ENCODE measurements at places on chromosomes 2 and 18.
A peak's percentile ranks its signal among the peaks of the same experiment; 100 is the strongest.

DNA sequence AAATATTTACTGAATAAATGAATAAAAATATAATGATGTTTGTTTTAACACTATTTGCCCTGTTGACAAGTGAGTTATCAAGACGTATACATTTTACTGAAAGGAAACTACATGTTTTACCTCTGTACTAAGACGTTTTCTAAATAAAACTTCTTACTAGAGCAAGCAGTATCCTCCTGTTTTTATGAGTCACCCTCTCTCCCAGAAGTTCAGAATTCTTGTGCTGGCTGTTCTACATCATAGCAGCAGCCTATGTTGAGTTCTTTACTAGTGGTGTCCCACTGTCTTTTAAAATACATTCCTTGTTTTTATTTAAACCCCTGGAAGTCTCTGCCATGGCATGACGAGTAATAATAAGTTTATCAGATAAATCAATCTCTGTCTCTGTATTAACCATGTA is 297.4 kb downstream of the CALCRL start:
- DNase-seq = no peak

- no peak for DNase-seq
Measured at GRCh38 chr2:14324308-14324707, 308.2 kb upstream of the LRATD1 start.

GRCh38 chr2:148273158-148273691 is 252.3 kb downstream of the MBD5 start:
- no peak for DNase-seq

GRCh38 chr18:74508366-74508765 is 12.2 kb downstream of the CNDP2 start:
- no peak for DNase-seq

DNA sequence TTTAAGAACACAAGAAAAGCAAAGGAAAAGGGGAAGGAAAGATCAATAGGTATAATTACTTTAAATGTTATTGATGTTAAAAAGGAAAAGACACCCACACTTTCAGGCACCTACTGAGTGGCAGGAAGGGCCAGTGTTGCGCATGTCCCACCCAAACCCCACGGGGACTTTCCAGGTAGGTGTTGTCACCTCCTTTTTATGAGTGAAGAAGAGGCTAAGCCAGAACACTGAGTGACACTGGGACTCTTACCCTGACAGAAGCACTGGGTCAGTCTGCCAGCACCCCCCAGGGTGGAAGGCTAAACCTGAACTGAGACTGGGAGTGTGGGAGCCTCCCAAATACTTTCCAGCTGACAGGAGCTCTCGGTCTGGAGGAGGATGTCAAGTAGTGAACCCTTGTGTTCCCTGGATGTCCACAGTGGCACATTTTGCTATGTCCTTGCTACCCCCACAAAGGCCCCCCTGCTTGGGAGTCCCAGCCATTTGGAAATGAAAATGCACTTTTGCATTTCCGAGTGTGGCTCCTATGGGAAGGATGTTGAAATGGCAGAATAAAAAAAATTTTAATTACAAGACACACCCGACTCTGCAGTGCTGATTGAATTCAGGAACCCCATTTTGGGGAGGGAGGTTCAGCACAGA is 90.9 kb upstream of the SMAD2 start:
- DNase-seq = no peak

DNA sequence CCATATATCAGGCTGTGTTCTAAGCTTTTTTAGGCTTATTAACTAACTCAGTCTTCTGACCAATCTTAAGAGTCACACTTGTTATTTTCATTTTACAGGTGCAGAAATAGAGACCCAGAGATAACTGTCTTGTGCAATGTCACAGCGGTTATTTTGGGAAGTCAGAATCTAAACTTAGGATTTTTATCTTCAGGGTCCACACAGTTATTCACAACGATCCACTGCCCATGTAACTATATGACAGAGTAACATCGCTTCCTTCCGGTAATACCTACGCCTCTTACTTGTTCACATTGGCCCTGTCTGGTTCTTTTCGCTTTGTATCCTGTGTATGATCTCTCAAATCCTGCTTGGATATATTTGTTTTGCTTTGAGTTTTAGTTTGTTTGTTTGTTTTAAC is 631.7 kb downstream of the LRP1B start:
- DNase-seq = no peak

GRCh38 chr2:175111200-175111657 is 56.8 kb downstream of the ATF2 start:
- peak; percentile 10 for DNase-seq

GRCh38 chr2:13046557-13047165 is 329.9 kb downstream of the TRIB2 start:
- no peak for DNase-seq

GRCh38 chr18:49476664-49477411 is 10.2 kb downstream of the C18orf32 start:
- DNase-seq = no peak

- no peak for DNase-seq
Measured at GRCh38 chr2:11043245-11043644, 112.0 kb upstream of the SLC66A3 start.

DNA sequence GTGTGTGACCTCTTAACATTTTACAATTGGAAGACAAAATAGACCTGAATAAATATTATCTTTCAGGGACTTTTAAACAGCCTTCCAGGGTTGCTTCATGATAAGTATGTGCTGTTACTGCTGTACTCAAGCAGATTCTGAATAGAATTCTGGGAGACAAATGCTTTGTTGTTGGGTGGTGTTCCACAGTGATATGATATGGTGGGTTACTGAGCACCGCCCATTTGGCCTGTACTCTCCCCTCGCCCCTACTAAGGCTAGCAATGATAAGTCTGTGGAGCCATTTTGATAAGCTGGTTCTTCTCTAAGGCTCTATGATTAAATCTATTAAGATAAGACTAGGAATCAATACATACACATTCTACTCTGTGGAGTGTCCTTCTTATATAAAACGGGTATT is 89.8 kb upstream of the ITGA4 start:
- no peak for DNase-seq

- no peak for DNase-seq
Measured at GRCh38 chr18:36564841-36565240, 264.0 kb downstream of the TPGS2 start.

DNA sequence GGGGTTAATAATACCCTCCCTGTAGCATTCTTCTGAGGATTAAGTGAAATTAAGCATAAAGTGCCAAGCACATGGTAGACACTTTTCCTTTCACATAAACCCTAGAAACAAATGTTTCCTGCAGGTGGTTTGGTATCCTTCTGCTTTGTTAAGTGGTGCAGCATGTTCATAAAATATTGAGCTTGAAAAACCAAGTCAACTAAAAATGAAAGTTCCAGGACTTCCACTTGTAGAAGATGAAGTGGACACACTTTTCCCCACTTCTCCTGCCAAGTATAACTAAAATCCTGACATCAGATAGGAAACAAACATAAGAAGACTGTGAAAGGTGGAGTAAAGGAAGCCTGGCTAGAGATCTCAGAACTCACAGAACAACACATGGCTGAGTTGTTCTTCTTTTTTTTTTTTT is 90.5 kb downstream of the COLEC12 start:
- no peak for DNase-seq

- no peak for DNase-seq
Measured at GRCh38 chr2:30253873-30254684, 22.7 kb downstream of the LBH start.

DNA sequence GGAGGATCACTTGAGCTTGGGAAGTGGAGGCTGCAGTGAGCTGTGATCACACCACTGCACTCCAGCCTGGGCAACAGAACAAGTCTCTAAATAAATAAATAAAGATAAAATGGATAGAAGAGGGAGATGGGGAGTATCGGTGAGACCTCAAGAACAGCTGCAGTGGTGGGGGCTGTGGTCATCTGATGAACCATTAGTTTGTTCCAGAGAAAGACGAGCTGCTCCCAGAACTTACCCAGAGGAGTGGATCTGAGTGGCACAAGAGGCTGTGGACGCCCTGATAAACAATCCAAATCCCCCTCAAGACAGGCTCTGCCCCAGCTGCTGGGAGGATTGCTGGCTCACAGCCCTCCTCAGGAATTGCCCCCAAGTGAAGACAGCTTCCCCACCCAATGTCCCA is 26.7 kb downstream of the TMEM127 start:
- no peak for DNase-seq

GRCh38 chr2:222320436-222321395 is 21.9 kb upstream of the PAX3 start:
- DNase-seq = peak; percentile 56

DNA sequence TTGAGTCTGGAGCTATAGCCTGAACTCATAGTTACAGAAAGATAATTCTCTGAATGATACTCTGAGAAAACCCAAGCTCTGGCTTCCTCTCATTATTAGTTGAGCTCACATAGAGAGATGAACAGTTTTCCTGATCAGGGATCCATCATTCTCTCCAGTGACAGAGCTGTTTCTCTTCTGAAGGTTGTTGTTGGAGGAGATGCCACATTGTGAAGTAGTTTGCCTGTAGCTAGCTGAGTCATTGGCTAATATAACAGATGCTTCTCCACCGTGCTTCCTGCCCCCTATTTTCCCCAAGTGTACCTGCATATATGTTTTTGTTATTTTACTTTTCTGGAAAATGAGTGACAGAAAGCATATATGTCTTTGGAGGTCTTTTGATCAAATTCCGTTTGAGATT is 64.6 kb downstream of the OSBPL6 start:
- DNase-seq = no peak

- no peak for DNase-seq
Measured at GRCh38 chr2:32262105-32262504, 2.6 kb downstream of the NLRC4 start.

DNA sequence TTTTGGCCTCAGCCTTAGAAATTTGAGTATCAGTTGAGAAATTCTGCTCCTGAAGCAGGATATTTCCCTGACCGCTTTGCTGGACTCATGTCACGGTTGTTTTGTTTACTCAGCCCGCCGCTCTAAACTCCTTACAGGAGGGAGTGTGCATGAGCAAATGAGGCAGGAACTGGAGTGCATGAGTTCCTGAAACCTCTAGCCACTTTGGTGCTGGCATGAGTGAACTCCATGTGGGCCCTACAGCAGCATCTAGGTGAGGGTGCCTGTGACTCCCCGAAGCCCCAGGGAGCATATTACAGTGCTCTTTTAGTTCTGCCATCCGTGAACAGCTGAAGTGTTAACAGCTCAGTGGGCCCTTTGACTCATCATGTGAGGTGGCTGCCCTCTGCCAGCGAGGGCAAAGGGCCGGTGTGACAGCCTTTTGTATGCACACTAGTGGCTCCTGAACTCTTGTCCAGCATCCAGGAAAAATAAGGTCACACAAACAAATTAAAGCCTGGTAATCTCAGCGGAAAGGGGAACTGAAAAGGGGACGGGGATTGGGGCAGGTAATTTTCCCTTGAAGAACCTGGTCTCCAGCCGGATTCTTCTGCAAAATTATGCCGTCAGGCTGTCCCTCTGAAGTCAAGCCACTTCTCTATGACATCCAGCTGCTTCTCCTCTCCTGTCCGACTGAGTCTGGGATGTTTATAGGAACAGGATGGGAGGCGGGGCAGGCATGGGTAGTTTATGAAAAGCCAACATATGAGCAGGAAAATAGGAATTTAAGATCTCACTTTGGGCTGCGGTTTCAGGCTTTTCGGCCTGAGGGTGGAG is 1668.7 kb downstream of the SUCLG1 start:
- DNase-seq = no peak

- DNase-seq = no peak
Measured at GRCh38 chr2:239965318-239965717, 59.8 kb downstream of the NDUFA10 start.

- DNase-seq = no peak
Measured at GRCh38 chr2:225011585-225011984, 30.7 kb downstream of the DOCK10 start.

GRCh38 chr2:228064796-228065315 is 116.6 kb downstream of the SPHKAP start:
- DNase-seq = no peak

DNA sequence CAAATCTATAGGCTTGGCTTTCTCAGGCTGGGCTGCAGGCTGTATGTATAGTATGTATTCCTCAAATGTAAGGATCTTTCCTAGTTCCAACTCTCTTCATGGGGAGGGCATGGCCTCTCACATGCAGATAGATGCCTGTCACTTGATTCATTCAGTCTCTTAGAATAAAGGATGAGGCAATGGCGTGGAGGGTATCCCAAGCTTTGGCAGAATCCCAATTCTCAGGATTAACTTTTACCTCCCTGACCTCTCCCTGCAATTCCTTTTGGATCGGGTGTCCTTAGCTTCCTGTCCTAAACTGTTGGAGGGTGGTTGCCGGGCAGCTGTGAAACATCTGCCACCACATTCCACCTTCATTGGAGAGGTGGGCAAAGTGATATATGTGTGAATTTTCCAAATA is 80.3 kb downstream of the INSIG2 start:
- no peak for DNase-seq
